ENCODE measurements at places on chromosomes 11 and 22.

DNA sequence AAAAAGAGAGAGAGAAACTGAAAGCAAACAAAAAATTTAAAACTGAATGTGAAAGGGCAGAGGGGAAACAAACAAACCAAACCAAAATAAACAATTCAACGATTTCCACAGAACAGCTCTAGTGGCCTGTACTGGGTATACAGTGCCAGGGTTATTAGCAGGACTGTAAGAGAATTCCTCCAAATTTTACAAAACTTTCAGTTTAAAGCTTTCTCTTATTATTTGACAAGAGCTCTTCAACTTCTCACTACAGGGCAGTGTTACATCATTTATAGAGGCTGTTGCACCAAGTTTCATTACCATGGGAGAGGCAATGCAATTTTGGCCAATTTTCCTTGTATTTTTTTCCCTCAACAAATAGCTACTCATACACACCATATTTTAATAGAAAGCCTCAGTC lies 44.3 kb upstream of the CLPB start:
- no peak for DNase-seq

- no peak for DNase-seq
Measured at GRCh38 chr11:21622995-21623394, 569.9 kb upstream of the ANO5 start.

DNA sequence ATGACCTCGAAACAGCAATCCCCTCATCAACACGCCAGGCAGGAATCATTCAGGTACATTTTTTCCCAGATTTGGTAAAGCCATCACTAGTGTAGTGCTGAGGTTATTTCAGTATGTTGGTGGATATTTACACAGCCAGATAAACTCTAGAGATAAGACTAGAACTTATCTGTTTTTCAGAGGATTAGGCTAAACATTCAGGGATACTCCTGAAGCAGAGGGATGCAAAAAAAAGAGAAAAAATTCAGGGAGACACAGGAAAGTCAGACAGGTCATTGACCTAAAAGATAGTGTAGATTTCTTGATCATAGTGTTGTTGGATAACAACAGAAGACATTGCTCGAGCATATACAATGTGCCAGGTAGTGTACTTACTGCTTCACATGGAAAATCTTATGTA lies 93.2 kb downstream of the ATM start:
- DNase-seq: no peak

DNA sequence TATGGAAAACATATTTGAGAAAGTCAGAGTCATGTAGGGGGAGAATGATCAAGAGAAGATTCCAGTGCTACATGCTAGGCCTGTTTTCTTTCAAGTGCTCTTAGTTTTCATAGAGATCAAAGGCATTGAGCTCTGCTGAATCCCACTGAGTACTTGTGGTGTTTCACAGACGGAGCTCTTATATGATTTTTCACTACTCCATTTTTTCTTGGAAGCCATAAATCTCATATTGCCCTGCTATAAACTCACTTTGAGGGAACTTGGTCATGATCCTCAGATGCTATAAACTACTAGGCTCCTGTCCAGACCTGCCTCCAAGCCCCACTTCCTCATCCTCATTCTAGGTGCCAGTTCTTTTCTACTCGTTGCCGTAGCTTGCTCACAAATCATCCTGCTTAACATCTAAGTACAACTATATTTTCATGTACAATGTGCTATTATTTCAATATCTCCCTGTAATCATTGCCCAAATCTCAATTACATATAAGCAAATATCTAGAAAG lies 180.8 kb upstream of the CCDC179 start:
- DNase-seq: no peak

DNA sequence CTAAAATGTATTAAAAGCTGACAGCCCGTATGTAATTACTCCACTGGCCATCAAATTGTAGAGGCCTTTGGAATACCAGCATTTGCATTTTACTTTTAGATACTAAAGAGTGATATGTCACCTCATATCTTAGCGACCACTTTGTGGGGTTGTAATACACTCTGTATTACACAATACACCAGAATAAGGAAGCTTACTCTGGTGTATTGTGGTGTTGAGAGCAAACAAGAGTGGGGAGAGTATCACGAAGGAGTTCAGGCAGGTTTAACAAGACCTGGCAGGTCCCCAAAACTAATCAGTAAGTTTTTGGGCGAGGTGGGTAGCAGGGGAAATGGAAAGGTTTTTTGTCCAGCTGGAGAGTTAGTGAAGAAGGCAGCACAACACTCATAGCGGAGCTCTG lies 3.2 kb downstream of the NUP50 start:
- peak; percentile 71 for DNase-seq

GRCh38 chr22:21051145-21051830 lies 5.5 kb downstream of the LRRC74B start:
- DNase-seq: no peak

DNA sequence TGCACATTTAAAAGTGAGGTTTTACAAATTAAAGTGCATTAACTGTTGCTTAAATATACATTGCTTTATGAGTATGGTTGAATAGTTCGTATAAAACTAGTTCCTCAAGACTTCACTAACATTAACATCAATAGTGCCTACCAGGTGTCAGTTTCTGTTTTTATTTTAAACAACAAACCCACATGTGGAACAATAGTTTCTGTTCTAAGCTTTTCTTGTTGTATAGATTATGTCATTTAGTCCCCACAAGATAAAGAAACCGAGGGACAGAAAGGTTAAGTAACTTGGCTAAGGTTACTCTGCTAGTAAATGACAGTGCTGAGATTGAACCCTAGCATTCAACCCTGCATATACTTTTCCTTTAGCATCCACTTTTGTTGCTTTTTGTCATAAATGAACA lies 41.4 kb upstream of the ST14 start:
- DNase-seq: no peak

GRCh38 chr11:72700146-72700545 lies 25.9 kb upstream of the PDE2A start:
- no peak for DNase-seq

- no peak for DNase-seq
Measured at GRCh38 chr11:100999756-101000155, 129.9 kb downstream of the PGR start.

DNA sequence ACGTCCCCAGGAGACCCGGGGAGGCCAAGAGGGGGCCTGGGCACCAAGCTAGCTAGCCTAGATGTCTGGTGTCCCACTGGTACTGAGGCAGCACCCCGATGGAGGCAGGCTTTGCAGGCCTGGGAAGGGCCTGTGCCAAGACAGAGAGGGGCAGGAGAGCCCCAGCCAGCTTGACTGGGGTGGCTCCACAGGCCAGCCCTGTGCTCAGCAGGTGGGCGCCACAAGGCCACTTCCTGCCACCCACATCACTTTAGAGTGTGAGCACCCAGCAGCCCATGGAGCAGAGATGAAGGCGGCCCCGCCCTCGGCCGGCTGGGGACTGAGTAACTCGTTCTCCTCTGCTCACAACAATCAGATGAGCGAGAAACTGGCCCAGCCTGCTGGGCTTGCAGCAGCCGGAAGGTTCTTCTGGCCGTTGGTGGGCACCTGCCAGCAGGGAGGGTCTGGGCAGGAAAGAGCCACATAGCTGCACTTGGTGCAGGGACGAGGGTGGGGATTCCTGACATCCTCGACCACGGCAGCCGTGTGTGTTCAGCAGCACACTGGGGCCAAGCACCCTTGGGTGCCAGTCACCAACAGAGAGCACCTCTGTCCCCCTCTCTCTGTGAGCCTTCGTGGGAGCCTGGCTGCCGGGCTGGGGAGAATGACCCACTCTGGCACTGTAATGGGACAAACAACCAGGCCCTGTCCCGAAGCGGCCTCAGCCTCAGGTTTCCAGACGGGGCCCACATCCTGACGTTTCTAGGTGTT lies 7.6 kb downstream of the OSBPL5 start:
- DNase-seq: no peak

GRCh38 chr11:125166764-125167291 lies 2.3 kb downstream of the PKNOX2 start:
- DNase-seq: no peak

DNA sequence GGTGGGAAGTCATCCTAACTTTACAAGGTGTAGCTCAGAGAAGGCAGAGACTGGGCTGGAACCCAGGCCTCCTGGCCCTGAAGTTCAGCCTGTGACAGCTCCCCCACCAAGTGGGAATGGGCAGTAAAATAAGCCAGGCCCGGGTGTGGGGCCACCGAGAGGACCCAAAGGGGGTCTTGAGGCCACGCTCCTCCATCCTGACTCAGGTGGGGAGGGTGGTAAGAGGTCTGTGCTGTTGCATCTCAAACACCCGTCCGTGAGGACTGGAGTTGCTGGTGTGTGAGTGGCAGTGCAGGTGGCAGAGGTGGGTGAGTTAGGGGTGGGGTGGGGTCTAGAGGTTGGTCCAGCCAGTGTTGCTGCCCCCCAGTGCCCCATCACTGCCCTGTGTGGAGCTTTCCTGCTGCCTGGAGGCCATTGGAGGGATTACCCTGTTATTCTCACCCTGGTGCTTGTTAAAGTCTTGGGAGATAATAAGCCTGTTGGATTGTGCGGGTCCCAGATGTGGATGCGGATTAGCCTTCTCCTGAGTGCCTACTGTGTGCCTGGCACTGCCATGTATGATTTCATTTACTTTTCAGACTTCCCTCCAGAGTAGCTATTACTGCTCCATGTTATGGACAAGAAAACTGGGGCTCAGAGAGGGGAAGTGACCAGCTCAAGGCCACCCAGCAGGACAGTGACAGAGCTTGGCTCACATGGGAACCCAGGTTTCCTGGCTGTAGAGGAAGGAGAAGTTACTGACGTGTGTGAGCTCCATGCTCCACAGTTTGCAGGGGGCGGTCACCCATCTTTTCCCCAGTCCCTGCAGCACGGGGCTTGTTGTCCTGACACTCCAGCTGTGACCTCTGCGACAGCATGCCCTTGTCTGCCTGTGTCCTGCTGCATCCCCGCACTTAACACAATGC lies 12.9 kb downstream of the SERPINH1 start:
- no peak for DNase-seq

GRCh38 chr11:111417011-111417765 lies 38.1 kb upstream of the POU2AF1 start:
- no peak for DNase-seq

DNA sequence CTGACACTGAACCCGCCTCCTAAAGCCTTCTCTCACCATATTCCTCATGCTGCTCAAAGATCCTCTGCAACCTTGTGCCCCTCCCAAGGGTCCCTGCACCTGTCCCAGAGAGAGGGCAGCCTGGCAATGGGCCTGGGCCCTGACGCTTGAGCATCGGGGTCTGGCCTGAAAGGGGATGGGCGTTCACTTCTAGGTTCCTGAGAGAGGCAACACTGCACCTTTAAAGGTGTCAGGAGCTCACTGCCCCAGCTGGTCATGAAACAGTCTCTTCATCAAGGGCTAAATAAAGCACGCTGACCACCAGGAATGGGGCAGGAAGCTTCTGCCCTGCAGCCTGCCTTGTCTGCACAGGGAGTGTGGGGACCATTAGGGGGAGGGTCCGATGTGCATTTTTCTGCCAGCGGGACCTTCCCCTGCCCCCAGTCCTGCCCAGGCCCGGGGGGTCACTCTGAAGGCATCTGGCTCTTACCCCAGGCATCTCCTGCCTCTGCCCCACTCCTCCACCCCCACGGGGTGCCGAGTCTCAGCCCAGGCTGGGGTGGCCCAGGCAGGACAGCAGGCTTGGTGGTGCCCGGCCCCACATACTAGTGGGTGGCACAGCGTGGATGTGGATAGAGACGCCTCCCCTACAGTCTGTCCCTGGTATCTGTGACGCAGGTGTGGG lies 3.5 kb downstream of the C11orf21 start:
- no peak for DNase-seq

DNA sequence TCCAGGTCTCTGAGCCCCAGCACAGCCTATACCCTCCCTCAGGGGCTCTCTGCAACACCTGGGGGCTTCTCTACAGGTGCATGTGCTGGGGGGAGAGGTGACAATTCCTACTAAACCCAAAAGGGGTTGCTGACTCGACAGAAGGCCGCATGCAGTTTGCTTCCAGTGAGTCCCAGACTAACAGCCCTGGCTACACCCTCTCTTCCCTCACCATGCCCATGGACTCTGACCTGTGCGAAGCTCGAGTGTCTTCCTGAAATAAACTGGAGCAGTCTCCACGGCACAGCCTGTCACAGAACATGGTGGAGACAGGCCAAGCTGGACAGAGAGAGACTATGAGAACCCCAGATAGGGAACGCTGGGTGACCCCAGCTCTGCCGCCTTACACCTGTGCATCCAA lies 16.6 kb downstream of the PLEKHA7 start:
- no peak for DNase-seq

- DNase-seq: no peak
Measured at GRCh38 chr11:73200256-73200655, 17.8 kb upstream of the P2RY2 start.

Data from hematopoietic multipotent progenitor cell treated with erythropoietin and hydrocortisone succinate and interleukin-3 and kit ligand, for 6 days (in vitro differentiated cells).